Fibroblast of skin of left quadriceps (primary cell): ENCODE measurements at places on chromosomes 5 and 9.

DNA sequence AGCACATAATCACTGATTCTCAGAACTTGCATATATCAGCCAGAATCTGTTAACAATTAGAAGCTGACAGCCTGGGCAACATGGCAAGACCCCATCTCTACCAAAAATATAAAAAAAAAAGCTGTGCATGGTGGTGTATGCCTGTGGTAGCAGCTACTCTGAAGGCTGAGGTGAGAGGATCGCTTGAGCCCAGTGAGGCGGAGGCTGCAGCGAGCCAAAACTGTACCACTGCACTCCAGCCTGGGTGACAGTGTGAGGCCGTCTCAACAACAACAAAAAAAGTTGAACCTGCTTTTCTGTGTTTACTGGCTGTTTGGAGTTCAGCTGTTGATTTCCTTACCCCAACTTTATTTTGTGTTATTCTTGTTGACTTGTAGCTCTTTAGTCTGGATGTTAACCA lies 66.8 kb downstream of the GOLPH3 start:
- DNase-seq, result no peak

GRCh38 chr9:86668488-86668887 lies 278.8 kb downstream of the GAS1 start:
- DNase-seq, result no peak

DNA sequence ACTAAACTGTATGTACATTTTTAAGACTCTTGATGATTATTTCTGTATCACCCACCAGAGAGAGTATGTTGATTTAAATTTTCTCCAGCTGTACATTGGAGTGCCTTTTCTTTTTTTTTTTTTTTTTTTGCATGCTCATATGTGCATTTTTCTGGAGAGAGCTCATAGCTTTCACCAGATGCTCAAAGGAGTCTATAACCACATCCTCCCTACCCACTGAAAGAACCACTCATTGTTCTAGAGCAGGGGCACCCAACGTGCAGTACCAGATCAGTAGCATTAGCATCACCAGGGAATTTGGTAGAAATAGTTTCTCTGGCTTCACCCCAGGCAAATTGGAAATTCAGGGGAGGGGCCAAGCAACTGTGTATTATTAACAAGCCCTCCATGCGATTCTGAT lies 53.9 kb upstream of the TMEM171 start:
- DNase-seq, result peak; percentile 73

DNA sequence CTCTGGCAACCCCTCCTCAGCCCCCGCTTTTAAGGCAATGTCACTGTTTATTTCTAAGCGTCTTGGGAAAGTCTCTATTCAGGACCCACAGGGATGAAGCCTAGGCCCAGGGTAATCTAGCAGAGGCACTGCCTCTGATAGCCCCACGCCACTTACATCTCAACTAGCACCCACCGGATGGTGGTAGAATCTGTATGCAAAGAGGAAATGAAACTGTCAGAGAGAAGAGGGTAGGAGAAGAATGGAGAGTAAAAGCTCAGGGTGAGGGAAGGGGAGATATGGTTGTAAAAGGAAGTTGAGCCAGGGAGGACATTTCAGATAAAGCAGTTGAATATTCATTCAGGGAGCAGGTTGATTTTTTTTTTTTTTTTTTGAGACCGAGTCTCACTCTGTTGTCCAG lies 3.0 kb downstream of the FRRS1L start:
- DNase-seq, result no peak

GRCh38 chr5:158473016-158473635 lies 614.2 kb upstream of the CLINT1 start:
- DNase-seq, result no peak

- DNase-seq, result peak; percentile 75
These were observed 241.4 kb downstream of the ARHGAP26 start for GRCh38 chr5:143011585-143011984.

GRCh38 chr9:129402931-129403778 lies 217.7 kb downstream of the C9orf50 start:
- DNase-seq, result no peak

GRCh38 chr9:90965226-90966030 lies 163.8 kb downstream of the SYK start:
- DNase-seq, result peak; percentile 62

DNA sequence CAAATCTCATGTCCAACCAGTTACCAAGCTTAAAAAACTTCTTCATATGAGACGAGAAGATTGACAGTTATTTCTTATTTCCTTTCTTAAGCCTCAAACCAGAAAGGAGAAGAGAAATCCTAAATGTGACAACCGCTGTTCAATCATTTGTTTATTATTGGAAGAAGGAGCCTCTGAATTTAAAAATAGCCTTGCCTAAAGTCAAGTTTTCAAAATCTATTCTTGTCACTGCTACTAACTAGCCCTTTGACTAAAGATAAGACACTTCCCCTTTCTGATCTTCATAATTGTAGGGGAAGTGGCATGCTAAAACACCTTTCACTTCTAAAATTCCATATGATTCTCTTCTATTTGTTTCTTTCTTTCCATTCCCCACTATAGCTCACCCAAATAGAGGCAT lies 106.2 kb upstream of the EMB start:
- DNase-seq, result no peak

GRCh38 chr5:79011869-79012268 lies 26.8 kb upstream of the ARSB start:
- no peak for DNase-seq

GRCh38 chr9:122186301-122186700 lies 26.6 kb downstream of the MORN5 start:
- no peak for DNase-seq

DNA sequence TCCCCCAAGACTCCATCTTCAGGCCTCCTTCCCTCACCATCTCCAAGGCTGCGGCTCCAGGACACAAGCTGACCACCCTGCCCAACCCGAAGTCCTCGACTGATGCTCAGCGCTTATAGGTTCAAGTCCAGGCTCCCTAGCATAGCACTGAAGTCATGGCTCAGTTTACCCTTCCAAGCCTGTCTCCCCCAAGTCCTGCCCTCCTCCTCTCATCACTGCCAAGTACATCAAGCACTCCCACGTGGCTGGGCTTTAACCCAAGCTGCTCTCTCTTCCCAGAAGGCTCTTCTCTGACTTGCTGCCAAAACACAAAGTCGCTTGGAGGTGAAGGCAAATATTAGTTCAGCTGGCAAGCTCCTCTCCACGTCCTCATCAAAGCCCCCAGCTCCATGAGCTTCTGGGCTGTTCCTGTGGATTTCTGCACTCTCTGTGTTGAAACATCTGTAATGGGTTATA lies 22.1 kb upstream of the MARCHF6 start:
- DNase-seq, result peak; percentile 92

- peak; percentile 67 for DNase-seq
These were observed 451.8 kb downstream of the RAB3C start for GRCh38 chr5:59034498-59035186.

DNA sequence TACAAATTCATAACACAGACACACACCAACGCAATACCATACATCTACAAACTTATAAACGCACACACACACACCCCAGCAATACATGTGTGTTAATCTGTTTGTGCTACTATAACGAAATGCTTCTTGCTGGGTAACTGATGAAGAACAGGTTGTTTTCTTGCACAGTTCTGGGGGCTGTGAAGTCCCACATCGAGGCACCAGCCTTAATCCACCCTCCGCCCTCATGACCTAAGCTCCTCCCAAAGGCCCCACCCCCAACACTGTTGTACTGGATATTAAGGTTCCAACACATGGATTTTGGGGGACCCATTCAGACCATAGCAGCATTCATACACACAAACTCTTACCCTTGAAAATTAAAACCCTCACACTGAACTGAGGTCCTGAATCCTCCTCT lies 38.8 kb upstream of the LPCAT1 start:
- DNase-seq, result no peak

DNA sequence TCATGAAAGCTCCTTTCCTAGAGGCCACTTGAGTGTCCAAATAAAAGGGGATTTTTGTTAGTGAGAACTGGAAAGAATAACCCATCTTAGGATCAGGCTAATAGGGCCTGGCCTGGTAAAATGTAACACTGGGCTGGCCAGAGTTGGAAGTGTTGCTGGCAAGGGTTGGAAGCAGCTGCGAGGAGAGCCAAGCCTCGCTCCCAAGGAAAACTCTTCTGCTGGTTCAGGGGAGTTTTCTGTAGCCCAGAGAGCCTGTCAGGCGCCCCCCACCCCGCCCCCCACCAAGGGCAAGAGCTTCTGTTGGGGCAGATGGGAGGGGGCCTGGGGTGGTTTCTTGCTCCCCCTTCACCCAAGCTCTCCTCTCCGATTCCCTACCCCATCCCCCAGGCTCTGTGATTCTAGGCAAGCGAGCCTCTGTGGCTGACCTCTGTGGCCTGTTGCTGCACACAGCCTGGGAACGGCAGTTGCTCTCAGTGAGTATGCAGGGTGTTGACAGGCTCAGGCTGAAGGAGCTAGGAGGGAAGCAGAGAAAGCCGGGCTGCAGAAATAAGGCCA lies 547.8 kb downstream of the CCDC171 start:
- peak; percentile 56 for DNase-seq

DNA sequence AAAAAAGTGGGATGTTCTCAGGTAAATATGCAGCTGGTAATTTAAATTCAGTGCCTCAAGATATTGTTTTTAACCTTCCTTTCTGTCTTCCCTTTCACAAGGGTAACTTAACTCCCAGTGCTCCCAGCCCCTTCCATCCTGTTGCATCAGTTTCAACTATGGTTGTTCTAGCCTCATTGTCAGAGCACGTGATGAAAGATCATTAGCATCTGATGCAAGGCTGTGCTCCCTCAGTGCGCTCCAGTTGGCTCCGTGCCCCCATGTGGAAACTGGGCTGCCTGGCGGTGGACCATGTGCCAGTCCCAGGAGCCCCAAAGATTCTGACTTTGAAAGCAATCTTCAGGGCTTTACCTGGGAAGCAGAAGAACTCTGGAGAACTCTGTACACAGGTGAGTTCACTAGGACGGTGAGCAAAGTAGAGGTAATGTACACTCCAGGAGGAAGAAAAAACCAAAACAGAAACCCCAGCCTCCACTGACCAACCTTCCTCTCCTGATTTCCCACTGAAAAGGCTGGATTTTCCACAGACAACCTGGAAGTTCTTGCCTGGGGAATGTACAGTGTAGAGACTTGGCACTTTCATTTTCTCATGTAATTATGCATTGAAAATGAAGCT lies 96.9 kb downstream of the SLC1A3 start:
- DNase-seq, result no peak

- no peak for DNase-seq
These were observed 114.1 kb downstream of the PAM start for GRCh38 chr5:102869230-102869629.

- no peak for DNase-seq
These were observed 63.5 kb downstream of the ROR2 start for GRCh38 chr9:91886414-91887076.

- DNase-seq, result no peak
These were observed 28.7 kb upstream of the ADAMTS19 start for GRCh38 chr5:129431406-129431805.

- no peak for DNase-seq
These were observed 20.6 kb downstream of the MEGF9 start for GRCh38 chr9:120693700-120694008.

DNA sequence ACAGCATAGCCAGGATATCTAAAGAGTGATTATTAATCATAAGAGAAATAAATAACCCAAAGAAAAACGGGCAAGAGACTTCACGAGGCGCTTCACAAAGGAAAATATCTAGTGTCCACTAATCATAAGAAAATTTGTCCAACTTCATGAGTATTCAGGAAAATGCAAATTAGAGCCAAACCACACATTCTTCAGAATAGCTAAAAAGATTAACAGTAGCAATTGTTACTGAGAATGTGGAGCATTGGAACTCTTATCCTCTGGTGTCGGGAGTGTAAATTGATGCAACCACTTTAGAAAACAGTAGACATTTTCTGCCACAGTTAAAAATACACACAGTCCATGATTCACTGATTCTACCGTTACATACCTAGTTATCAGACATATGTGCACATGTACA lies 145.7 kb downstream of the CWC27 start:
- DNase-seq, result peak; percentile 2

GRCh38 chr5:37859805-37860204 lies 20.0 kb upstream of the GDNF start:
- DNase-seq, result no peak

- DNase-seq, result peak; percentile 63
These were observed 23.7 kb upstream of the LOX start for GRCh38 chr5:122101636-122102285.

DNA sequence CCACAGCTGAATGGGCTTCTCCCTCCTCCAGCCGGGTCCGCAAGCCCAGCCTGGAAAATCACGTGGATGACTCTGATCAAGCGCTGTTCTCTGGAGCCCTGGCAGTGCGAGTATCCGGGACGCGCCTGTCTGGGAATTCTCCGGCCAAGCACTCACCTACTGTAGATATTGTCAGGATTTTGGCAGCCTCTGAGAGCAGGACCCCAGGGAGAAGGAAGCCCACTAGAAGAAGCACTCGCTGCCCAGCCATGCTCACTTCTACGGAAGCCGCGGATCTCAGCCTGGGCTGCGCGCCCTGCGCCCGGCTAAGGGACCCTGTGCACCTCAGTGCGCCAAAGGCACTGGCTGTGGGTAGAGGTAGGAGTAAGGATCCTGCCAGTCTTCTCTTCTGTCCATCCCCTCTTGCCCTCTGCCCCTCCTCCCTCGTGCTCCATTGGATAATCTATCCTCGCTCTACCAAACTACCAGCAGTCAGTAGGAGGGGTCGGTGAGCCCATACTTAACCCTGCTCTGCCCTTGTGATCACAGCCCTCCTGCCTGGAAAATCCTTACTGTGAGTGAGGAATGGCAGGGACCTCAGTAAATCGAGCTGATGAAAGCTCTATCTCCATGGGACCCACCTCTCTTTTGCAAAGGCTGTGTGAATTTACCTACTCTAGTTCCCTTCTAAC lies at the start of gene UGT3A2:
Gene UGT3A2, minus strand, starts transcription at position 343 of the 671 bp plus-strand sequence. Its CDS starts 93 bp downstream, at position 250.
- DNase-seq, result no peak

- DNase-seq, result no peak
These were observed 12.7 kb downstream of the IRF1 start for GRCh38 chr5:132477784-132478365.

- DNase-seq, result no peak
These were observed 229.5 kb downstream of the ARL15 start for GRCh38 chr5:54080831-54081230.

GRCh38 chr5:110903966-110904365 lies 165.2 kb downstream of the SLC25A46 start:
- no peak for DNase-seq

- no peak for DNase-seq
These were observed 42.4 kb downstream of the CPLANE1 start for GRCh38 chr5:37206736-37207135.

GRCh38 chr9:16343249-16344237 lies 526.9 kb downstream of the BNC2 start:
- DNase-seq, result no peak

GRCh38 chr5:169954786-169955185 lies 25.5 kb downstream of the INSYN2B start:
- no peak for DNase-seq

DNA sequence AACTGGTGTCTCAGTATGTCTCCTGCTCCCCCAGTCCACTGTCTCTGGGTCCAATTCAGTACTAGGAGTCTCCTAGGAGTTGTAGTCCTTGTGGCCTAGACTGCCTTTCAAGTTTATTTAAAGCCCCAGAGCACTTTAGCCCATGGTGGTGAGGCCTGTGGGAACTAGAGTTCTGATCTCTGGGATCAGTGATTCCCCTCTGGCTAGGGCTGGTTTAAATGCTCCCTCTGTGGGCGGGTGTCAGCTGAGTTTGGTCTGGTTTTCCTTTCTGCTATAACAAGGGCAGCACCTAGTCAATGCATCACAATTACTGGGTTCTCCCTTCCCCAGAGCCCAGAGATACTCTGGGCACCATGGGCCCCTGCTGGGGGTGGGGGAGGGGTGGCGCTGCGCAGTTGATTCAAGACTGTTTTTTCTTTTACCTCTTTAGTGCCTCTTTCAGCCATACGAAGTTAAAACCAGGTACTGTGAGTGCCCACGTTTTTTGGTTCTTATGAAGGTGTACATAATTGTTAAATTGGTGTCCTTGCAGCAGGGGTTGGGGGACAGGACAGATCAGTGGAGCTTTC lies 9.3 kb upstream of the SLC36A3 start:
- no peak for DNase-seq
